ENCODE measurements at places on chromosomes 2 and 18.
A peak's percentile ranks its signal among the peaks of the same experiment; 100 is the strongest.

DNA sequence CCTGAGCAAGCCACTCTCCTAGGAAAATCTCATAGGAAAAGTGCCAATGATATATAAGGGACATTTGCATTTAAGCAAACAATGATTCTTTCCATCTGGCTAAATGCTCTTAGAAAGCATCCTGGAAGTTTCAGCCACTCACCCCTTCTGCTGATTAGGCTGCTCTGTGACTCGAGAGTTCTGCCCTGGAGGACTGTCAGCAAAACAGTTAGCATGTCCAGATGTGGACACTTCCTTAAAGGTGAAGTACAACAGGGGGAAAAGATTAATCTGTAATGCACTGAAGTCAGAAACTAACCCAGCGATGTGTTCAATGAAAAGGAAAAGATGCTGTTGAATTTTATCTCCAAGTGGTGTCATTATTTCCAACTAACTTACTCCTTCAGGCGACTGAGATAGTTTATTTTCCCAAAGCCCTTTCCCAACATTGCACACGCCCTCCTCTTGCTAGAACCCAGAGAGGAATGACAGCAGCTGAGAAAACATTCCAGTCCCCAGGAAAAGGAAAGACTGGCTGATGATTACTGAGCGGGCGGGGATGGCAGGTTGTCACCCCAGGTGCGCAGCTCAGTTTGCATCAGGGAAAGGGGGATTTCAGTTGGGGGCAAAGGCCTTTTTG is 214.0 kb downstream of the SS18 start:
- no peak for DNase-seq

DNA sequence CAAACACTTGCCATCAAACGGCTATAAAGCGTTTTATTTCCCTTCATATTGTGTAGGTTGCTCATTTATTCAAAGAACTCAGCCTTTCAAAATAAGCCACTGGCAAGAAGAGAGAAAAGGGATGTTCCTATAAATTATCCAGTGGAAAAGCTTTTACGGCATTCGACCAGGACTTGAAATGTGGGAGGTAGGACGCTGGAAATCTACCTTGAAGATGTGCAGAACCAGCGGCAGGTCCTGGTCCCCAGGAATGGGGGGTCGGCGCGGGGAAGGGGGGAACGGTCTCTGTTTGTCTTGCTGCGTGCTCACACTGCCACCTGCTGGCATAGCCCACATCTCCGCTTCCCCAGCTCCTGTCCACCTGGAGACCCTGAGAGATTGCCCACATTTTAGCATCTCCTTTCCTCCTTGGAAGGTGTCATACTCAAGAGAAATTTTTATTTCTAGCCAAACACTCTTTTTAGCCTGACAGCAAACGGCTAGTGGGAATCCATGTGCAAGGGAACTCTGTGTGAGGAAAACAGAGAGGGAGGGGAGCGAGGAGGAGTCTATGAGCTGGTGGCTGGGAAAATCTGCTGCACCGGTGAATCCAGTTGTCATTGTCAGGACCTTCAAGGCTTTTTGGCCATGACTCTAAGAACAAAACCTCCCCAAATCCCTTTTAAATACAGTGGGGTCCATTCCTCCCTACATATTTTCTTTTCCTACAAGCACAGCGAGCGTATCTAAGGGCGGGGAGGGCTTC is 349.0 kb upstream of the PKDCC start:
- DNase-seq, result peak; percentile 27

DNA sequence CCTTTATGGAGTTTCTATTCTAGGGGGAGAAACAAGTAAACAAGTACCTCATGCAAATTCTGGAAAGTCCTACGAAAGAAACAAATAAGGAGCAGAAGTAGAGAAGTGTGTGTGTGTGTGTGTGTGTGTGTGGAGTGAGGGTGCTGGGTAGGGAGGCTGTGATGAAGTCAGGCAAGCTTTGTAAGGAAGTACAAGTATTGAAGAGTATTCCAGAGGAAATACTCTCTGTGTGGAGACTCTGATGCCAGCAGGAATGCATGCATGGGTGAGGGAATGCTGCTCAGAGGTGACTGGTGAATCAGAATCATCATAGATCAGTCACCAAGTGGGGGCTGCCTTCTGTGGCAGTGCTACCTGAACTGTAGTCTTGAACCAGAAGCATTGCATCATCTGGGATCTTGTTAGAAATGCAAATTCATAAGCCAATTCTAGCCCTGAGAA is 34.5 kb downstream of the SLC4A3 start:
- DNase-seq, result no peak

GRCh38 chr2:27275211-27276150 is at the start of gene DNAJC5G:
TSS of gene DNAJC5G (plus strand) at chr2:27275433. CDS start at chr2:27276729, 1,296 bp downstream.
- DNase-seq, result no peak

DNA sequence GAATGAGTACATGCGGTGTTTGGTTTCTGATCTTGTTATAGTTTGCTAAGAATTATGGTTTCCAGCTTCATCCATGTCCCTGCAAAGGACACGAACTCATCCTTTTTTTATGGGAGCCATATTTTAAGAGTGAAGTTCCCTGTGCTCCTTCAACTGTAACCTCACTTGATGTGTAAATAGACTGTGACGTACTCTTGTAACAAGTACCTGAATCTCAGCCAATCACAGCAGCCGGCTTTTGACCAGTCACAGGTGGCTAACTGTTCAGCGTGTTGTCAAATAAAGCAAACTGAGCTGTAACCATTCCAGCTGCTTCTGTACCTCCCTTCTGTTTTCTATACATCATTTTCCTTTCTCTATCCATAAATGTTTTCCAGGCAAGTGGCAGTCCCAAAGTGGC is 774.3 kb upstream of the HS6ST1 start:
- DNase-seq, result no peak

DNA sequence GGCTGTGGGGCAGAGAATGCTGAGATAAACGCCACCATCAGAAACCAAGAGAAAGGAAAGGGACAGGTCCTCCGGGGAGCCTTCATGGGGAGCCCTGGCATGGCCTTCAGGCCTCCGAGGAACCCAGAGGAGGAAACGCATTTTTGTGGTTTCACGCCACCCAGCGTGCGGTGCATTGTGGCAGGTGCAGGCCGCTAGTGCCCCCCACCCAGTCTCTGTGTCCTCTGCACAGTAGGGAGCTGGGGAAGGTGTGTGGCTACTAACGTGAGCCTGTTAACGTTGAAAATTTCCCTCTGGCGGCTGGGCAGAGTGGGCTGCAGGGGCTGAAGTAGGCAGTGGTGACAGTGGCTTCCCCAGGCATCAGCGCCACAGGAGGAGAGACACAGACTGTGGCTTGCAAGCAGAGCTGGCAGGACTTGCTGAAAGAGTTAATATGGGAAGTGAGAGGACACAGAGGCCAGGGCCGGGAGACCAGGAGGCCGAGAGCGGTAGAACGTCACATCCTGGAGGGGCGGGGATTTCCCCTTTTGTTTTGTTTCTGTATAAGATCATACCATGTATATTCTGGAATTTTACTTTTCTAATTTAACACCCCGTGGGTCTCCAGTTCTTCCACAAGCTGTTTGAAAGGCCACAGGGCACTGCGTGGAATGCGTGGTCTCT is 166.9 kb downstream of the GBX2 start:
- DNase-seq, result no peak

DNA sequence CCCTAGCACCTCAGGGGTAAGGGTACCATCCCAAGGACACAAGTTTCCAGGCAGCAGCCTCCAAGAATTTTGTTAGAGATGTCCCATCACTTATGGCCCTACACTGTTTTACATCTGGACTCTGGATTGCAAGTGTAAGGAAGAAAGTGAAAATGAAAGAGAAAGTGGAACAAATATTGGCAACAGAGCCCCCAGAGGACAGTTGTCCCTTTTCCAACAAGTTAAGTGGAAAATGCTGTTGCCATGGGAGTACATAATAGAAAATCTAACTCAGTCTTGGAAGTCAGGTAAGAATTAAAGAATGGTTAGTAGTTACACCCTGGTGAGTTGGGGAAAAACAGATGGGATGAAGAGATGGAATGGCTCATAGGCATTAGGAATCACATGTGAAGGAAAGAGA is 50.6 kb downstream of the TTC21B start:
- no peak for DNase-seq

DNA sequence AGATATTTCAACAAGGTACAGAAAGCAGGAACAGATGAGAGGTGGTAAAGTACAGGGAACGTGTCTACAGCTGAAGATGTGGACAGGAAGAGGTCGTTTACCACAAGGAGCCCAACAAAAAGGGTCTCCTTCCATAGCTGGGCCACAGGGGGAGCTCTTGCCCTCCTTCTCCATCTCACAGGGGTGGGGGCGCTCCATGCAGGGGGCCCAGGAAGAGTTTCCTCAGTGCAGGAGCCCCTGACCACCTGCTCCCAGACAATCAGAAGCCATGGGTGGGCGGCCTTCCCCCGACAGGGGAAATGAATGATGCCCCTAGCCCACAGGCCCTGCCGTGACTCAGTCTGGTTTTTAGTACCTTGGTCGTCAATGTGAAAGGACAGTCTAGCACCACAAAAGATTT is 163.6 kb upstream of the ZNF516 start:
- peak; percentile 21 for DNase-seq

- no peak for DNase-seq
These were observed 1065.8 kb upstream of the SLC39A10 start for GRCh38 chr2:194591192-194591591.

DNA sequence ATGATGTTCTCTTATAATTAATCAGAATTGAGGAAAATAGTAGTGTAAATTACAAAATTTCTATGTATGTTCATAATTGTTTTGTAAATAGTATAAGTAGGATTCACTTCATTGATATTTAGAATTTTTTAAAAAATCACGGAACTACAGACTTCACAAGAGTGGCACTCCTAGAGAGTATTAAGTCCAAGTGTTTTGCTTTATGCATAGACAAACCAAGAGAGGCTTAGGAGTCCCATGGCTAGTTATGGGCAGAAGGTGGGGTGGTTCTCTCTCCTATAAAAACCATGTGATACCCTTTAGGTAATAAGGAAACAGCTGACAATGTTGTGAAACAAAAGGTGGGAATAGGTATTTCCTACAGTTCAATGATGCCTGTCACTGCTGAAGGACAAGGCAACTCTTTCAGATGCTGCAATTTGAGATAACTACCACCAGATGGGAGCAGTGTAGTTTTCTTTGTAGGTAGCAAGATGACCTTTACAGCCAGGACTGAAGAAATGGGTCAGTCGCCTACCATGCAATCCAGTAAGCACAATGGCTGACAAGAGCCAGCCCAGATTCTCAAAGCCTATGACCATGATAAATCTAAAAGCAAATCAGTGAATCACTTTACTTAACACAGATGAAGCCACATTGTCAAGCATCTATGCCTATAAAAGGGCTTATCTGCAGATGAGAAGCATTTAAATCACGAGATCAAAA is 83.9 kb downstream of the AAK1 start:
- no peak for DNase-seq

- DNase-seq, result no peak
These were observed 5.8 kb upstream of the RDH14 start for GRCh38 chr2:18566145-18566769.

DNA sequence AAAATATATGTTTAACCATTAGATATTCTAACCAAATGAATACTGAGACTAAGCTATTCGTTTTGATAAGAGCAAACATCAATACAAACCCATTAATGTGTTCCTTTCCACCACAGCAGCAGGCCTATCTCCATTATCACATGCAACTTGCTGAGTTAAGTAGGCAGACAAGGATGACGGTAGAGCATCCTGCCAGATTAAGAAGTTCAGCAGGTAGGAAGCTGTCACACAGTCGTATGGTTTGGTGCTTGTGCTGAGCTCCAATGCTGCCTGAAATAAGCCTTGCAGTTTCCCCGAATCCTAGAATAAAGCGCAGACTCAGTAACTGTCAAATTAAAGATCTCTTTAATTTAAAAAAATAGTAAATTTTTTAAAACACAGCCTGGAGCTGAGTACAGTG is 39.6 kb downstream of the THADA start:
- no peak for DNase-seq

DNA sequence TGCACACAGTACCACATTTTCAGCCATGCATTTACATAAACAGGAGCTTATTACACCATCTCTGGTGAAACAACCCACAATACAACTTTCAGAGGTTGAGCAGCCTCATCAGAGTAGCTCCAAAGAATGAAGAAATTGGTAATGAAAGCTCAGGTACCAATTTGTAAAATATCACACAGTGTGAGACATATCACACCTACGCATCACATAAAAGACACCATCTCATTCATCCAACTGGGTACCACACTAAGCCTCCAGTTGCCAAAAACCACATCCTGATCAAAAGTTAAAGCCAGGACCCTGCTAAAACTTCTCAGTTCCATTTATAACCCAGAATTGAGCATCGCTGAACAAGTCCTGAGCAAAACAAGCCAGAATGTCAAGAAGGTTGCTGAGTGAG is 4.6 kb downstream of the TMEM163 start:
- DNase-seq, result peak; percentile 18

DNA sequence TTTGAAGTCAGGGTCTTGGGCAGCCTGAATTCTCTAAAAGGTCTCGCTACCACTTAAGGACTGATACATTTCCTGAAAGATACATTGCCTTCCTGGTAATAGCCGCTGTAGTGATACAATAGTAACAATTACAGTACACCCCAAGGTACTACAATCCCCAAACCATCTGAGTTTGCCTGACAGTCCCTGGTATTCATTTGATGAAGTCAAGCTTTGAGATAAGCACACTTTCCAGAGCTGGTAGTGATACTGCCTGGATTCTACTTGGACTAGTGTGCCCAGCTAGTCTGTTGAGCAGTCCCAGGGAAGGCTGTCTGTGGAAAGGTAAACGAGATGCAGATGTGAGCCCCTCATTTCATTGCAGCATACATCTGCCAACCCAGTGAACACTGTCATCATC is 24.4 kb upstream of the ITGB6 start:
- DNase-seq, result no peak

All from activated naive CD4-positive, alpha-beta T cell treated with anti-CD3 and anti-CD28 coated beads for 36 hours (primary cell).